ENCODE measurements at places on chromosomes 6 and 20.

DNA sequence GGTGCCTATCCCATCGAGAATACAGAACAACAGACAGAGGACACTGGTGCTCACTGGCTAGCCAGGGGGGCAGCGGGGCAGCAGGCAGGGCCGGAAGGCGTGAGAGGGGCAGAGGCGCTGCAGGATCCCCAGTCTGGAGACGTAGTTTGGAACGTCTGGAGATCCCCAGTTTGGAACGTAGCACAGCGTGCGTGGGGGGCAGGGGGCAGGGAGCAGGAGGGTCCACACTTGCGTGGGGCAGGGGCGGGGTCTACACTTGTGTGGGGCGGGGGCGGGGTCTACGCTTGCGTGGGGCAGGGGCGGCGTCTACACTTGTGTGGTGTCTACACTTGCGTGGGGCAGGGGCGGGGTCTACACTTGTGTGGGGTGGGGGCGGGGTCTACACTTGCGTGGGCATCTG is 107.2 kb downstream of the DACT2 start:
- DNase-seq, result no peak

DNA sequence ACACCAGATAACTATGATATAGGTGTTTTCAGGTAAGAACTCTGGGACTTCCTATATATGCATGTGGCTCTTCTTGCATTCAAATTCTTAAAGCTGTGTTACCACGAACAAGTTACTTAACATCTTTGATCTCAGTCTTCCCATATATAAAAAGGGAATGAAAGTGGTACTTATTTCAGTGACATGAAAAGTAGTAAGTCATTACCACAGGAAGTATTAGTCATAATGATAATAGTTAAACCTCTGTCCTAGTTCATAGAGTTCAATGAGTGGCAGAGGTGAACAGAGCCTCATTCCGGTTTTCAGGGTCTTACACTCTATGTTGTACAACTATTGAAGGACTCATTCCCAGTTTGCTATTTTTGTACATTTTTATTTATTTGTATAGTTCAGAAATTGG is 237.0 kb downstream of the NKAIN2 start:
- DNase-seq, result no peak

- no peak for DNase-seq
These were observed 46.8 kb downstream of the ELOVL5 start for GRCh38 chr6:53301801-53302537.

GRCh38 chr20:12786276-12786675 is 222.5 kb upstream of the SPTLC3 start:
- DNase-seq, result no peak

DNA sequence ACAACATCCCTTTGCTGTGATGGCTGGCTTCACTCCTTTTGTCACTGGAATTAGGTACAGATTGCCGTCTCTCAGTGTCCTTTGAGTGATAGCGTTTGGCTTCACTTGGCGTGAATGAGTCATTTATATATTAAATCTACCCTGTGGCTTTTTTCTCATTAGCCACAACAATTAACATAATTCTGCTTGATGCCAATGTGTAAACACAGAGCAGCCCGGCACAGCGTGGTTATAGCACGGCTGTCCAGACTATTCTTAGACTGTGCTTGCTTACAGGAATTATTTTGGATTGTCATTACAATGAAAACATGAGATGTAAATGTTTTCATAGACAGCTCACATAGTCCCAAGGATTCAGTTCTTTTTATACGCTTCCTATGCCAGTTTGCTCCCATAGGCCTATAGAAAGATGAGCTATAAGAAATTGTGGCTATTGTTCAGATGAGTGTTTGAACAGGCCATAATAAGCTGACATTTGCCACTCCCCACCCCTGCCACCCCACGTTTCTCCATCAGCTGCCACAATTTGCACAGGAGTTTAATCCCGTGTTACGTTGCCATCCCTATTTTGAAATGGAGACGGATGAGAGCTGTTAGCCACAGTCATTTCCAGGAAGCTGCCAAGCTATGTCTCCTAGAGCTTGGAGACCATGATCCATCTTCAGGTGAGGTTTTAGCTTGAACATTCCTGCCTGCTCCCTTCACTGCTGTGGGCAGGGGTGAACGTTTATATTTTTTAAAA is 65.9 kb downstream of the PPP1R14C start:
- DNase-seq, result no peak

GRCh38 chr6:41638935-41639808 is 904 bp downstream of the MDFI start:
- no peak for DNase-seq

GRCh38 chr6:3553254-3553653 is 96.4 kb upstream of the SLC22A23 start:
- DNase-seq, result no peak

DNA sequence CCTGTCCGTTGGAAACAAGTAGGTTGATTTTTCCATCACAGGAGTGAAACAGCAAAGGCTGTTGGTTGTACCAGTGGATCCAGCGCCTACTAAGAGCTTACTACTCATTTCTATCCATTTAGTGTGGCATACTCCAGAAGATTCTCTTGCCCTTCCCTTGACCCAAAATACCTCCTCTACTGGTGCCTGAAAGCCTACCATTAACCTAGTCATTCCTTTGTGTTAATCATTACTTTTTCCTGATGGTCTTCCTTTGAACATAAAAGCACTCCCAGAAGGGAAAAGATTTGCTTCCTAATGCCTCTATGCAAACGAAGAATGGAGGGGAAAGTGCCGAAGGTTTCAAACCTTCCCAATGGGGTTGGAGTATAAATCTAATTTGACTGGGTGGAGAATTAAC is 123.3 kb downstream of the QRSL1 start:
- DNase-seq, result no peak

DNA sequence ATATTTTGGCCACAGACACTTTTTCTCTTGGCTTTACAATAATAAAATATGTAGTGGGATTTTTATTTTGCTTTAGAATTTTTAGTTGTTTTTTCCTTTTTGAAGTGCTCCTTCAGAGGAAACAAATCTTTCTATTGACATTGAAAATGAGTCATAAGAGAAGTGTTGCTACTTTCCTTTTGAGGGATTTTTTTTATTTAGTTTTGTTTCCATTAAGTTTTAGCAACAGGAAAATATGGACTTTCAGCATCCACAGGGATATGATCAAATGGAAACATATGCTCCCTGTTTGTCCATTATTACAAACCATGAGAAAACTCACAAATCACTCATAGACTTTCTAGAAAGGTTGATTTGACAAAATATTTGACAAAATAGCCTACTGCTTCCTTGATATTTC is 65.3 kb upstream of the BMP2 start:
- no peak for DNase-seq

- DNase-seq, result no peak
These were observed 3.9 kb downstream of the RAB44 start for GRCh38 chr6:36701401-36701991.

DNA sequence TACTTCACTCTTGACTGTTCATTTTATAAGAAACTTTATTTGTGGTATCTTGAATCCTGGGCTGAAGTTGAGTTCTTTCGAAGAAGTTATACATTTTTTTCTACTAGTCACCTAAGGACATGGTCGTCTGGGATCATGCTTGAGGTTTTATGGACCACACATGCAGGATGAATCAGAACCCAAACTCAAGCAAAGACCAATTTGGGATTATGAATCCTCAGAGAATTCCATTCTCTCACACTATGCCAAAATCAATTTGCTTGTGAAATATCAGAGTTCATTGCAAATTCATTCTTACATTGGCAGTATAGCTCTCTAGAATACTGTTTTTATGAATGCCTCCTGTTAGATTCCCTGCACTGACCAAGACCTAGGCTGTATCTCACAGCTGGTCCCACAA is 114.3 kb upstream of the HDAC2 start:
- DNase-seq, result no peak

DNA sequence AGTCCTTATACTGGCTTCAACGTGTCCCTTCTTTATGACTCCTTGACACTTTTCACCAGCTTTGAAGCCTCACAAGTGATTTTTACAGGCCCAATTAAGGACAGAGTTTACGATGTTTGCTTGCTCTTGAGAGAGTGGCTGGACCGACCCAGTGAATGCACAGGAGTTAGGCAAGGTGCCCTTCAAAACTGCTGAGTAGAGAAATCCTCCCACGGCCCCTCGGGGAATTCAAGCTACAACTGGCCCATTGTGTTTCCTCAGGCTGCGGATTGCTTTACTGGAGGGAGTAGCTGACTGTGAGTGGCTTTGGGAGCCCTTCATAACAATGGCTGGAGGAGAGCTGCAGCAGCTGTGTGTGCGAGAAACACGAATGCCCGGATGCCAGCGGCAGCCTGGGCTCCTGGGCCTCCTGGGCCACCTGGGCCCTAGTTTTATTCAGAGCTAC is 50.0 kb downstream of the SGK1 start:
- DNase-seq, result no peak

- no peak for DNase-seq
These were observed 34.7 kb downstream of the MAN1A1 start for GRCh38 chr6:119314885-119315272.

DNA sequence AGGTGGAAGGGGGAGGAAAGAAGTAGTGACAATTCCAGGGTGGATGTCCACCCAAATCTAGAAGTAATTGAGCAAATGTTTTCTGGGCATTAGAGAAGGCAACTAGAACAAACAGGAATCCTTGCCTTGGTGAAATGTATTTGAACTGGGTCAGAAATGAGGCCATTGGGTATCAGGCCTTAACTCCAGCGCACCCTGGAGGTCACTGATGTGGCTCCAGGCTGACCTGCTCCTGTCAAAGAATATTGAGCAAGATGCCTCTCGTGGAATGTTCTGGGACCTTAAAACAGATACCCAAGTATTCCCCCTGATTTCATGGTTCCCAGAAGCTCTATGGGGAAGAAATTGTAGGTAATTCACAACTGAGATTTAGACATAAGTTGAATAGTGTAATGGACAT is 6.9 kb downstream of the HLA-DPB1 start:
- DNase-seq, result no peak

- DNase-seq, result no peak
These were observed 4.5 kb downstream of the PHF3 start for GRCh38 chr6:63640062-63640461.

DNA sequence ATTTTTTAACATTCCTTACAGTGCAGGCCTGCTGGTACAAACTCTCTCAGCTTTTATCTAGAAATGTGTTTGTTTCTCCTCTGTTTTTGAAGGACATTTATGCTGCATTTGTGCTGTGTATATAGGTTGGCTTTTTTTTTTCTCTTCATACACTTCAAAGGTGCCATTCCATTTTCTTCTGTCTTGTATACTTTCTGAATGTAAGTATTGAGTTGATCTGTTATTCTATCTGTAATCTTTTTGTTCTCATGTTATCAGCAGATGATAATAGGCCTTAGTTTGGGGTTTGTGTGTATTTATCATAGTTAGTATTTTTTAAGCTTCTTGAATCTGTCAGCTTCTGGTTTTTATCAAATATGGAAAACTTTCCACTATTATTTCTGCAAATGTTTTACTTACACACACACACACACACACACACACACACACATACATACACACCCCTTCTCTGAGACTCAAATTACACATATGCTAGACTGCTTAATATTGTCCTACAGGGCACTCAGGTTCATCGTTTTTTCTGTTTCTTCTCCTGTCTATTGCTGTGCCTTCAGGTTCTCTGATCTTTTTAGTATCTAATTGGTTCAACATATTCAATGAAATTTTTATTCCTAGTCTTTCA is 74.6 kb downstream of the RPP40 start:
- DNase-seq, result no peak

DNA sequence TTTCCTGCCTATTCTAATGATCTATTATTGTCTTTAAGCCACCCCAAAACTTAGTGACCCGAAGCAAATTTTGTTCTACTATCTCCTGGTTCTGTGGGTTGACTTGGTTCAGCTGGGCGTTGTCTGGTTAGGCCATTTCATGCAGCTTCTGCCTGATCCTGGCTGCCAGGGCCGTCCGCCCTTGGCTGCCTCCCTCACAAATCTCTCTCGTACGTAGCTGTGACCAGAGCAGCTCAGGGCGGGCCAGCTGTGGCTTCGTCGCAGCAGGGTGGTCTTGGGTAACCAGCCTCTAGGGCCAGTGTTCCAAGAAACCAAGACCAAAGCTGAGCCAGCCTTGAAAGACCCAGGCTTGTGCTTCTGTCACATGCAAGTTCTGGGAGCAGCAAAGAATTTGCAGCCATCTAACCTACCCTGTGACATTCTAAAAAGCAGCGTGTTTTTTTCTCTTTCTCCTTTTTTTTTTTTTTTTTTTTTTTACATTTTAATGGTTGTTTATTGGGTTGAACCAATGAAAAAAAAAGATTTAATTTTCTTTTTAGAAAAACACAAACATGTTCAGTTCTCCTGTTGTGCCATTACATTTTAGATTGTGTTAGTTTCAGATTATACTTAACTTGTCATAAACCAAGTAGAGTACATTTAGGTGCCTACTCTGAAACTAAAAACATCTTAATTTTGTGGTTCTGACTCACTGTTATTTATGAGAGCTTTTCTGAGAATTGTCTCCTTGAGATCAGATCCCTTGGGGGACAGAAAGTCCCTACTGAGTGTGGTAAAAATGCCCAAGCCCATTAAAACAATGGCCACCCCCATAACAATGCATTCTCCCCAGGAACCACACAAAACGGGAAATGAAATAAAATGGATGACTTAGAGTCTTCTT is 83.9 kb downstream of the ZDHHC14 start:
- DNase-seq, result no peak

GRCh38 chr20:3693376-3693775 is 11.6 kb upstream of the ADAM33 start:
- DNase-seq, result no peak

DNA sequence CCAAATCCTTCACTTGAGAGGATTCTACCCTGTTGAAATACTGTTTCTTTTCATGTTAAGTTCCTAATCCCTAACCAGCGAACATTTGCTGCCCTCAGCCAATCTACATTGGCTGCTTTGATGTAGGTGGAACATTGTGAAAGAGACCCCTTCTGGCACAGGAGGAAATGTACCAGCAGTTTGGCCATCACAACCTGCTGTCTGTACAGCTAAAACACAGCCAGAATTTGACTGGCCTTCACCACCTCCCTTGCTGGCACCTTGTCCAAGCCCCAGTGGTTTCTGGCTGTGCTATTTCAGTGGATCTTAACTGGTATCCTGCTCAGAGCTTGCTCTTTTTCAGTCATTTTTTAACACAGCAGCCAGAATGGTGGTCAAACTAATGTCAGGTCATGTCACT is 202.1 kb upstream of the EPHA7 start:
- DNase-seq, result no peak

Measured in stimulated activated CD8-positive, alpha-beta memory T cell treated with anti-CD3 and anti-CD28 coated beads, Interleukin-7, amount 100 ng/mL, for 1 hour (primary cell).